ENCODE measurements at places on chromosomes 13 and 19.

DNA sequence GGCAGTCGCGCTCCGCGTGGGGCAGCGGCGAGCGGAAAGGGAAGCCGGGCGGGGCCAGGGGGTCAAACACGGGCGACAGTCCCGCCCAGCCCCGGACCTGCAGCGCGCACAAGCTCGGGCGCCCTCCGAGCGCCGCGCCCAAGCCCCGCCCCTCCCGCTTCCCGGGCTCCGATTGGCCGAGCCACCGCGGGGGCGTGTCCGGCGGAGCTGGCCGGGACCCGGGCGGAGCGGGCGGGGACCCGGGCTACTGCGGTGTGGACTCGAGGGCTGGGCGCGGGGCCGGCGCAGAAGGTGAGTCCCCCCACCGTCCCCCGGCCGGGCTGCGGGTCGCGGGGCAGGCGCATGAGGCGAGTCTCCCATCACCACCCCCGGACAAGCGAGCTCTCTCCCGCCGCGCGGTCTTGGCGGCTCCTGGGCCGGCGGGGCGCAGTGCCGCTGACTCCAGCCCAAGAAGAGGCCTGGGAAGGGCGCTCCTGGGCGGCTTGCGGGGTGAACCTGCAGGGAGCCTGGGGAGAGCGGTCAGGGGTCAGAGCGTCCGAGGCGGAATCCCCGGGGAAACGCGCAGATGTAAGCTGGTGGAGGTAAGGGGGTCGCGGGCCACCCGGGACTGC lies at the start of gene PLEKHF1:
TSS of gene PLEKHF1 (plus strand) at position 247 of the 611 bp plus-strand sequence. CDS start 8,379 bp downstream, outside the sequence.
- no peak for DNase-seq

GRCh38 chr19:46537136-46538097 lies 41.8 kb upstream of the PNMA8B start:
- no peak for DNase-seq

DNA sequence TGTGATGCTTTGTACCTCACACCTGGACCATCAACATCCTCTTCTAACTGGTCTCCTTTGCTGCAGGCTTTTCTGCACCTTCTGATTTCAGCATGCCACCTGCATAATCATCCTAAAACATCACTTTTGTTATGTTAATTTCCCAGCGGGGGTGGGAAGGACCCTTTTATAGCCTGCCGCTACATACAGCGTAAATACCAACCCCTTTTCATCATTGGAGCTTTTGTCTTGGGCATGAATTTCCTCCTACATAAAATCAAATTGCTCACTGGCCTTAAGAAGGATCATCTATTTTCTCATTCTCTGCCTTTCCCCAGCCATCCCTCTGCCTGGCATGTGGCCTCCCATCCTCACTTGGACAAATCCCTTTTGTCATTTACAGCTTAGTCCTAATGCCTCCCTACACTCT lies 124.7 kb downstream of the RBM26 start:
- DNase-seq: no peak

GRCh38 chr19:47274891-47275761 lies 441 bp downstream of the INAFM1 start:
- no peak for DNase-seq

DNA sequence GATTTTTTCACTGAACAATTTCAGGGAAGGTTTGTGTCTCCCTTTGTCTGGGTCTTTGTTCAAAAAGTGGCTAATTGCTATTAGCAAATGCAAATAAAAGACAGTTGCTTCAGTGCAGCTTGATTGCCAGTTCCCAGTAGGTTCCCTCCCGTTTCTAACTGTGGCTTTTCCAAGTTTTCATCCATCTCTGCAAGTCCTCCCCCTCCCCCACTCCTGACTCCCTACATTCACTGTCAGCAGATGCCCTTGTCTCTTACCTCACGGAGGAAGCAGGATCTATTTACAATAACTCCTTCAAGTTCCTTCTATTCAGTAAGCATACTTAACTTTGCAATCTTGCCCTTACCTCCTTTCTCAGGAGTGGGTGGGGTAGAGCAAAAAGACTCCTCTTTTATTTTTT lies 55.4 kb upstream of the SCEL start:
- no peak for DNase-seq
